ENCODE measurements at places on chromosomes 16 and 17. TPM values are rescaled to one million over a fixed set of nuclear protein-coding genes. Genes with fewer than 3 reads are reported as not detected.

ALOX12 gene
- 32.0 TPM for total RNA-seq

SDF2 gene
- 31.5 TPM for total RNA-seq

ADAM11 gene
- 0.40 TPM for total RNA-seq

CES3 gene
- 0.63 TPM for total RNA-seq

MMP25 gene
- total RNA-seq: 1.4 TPM

KCNJ18 gene
- not detected for total RNA-seq

EIF4A3 gene
- 92.2 TPM for total RNA-seq

CCDC154 gene
- 3.6 TPM for total RNA-seq

Measured in T-helper 17 cell (primary cell).